ENCODE measurements at places on chromosomes 2 and 18.
A peak's percentile ranks its signal among the peaks of the same experiment; 100 is the strongest.

- no peak for DNase-seq
Observed at GRCh38 chr2:202909394-202910192, 1.9 kb downstream of the WDR12 start.

- no peak for DNase-seq
Observed at GRCh38 chr2:218407717-218408116, 8.0 kb downstream of the CTDSP1 start.

GRCh38 chr2:72220170-72220569 lies 72.5 kb upstream of the CYP26B1 start:
- DNase-seq = no peak

- DNase-seq = no peak
Observed at GRCh38 chr2:218816561-218817011, 15.0 kb downstream of the PRKAG3 start.

GRCh38 chr2:123532994-123533393 lies 492.1 kb upstream of the CNTNAP5 start:
- DNase-seq = no peak

GRCh38 chr2:119147776-119148715 lies 10.5 kb downstream of the C1QL2 start:
- no peak for DNase-seq

DNA sequence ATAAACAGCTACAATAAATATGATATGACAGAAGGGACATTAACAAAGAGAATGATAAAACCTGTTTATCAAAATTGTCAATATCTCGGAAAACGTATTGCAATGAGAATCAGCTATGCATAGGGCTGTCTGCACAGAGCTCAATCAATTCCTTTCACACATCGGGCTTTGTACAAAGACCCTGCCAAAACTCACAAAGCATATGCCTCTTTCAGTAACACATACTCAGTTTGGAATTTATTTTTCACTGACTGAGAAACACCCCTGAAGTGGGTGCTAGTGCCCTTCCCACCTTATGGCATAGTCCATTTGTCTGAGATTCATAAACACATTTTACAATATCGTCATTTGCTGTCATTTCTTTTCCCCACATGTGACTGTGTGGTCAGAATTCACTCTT lies 815.8 kb upstream of the FAM98A start:
- no peak for DNase-seq

DNA sequence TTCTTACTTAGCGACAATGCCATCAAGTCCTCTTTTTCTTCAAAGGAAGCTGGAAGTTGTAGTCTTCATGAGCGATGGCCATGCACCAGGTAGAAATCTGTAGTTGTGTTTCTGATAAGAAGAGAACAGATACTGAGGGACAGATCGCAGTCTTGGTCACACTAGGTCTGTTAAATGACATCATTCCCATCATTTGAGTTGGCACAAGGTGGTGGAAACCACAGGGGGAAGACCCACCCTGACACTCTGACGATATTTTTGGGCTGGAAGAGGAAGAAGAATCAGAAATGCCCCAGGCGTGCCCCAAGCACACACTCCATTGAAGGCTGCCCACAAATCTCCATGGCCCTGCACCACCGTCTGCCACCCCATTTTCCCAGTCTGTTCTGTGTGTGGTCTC lies 89.0 kb upstream of the BOD1L2 start:
- no peak for DNase-seq

- DNase-seq = no peak
Observed at GRCh38 chr2:206274434-206275311, at the start of gene ZDBF2. Gene ZDBF2 (plus strand): TSS chr2:206274663. CDS start chr2:206281850, 7,187 bp downstream.

GRCh38 chr2:190940454-190940853 lies 59.8 kb downstream of the GLS start:
- DNase-seq = no peak

DNA sequence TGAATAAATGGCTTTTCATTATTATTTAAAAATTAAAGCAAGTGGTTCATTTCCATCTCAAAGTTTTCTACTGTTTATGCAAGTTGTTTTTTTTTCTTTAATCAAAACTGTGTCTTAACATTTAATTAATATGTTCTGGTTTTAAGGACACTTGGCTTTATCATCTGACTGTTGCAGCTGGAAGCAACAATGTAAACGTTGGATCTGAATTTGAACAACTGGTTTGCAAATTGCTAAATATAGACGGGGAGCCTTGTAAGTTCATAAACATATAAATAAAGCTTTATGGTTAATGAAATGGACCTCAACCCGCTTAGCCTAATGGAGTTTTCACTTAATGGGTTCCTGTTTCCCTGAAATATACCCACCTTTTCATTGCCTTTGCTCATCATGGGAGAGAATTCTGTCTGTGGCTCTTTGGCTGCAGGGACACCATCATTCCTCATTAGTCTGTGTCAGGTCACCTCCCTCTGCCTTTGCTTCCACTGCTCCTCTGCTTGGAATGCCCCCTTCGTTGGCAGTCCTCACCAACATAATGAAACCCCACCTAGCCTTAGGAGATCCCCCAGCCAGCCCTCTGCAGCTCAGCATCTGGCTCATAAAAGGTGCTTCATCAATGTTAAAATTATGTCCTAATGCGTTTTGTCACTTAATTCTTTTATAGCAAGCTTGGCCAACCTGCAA lies 44.2 kb upstream of the DYNC2LI1 start:
- no peak for DNase-seq

GRCh38 chr2:217585362-217585761 lies 417.4 kb downstream of the TNS1 start:
- DNase-seq = no peak

- peak; percentile 18 for DNase-seq
Observed at GRCh38 chr18:37393945-37394609, 171.5 kb downstream of the CELF4 start.

GRCh38 chr18:10289251-10289650 lies 165.2 kb upstream of the APCDD1 start:
- no peak for DNase-seq

GRCh38 chr18:48861181-48861708 lies 89.5 kb downstream of the SMAD7 start:
- no peak for DNase-seq

DNA sequence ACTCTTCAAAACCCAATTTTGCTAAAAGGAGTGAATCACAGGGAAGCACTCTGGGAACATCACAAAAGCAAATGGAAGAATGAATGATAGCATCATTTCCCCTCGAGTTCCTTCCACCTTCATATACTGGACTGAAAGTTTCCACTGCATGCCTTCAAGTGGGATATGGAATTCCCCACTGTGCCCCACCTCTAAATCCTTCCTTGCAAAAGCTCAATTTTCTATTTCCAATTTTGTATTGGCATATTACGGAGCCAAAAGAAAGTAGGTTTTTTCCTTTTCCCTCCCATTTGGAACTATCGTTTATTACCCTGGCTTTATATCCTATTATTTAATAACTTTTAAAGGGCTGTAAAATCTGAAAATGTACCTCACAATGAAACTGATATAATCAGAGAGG lies 149.3 kb downstream of the PIEZO2 start:
- no peak for DNase-seq

Measured in NCI-H187 (cell line).